ENCODE measurements at places on chromosomes 13 and 19.

DNA sequence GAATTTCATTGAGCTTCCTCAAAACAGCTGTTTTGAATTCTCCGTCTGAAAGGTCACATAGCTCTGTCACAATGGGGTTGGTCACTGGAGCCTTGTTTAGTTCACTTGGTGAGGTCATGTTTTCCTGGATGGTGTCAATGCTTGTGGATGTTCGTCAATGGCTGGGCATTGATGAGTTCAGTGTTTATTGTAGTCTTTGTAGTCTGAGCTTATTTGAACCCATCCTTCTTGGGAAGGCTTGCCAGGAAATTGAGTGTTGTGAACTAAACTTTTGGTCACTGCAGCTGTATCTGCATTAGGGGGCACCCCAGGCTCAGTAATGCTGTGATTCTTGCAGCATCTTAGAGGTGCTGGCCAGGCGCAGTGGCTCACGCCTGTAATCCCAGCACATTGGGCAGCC, 22.0 kb downstream of the BLOC1S3 start:
- no peak for DNase-seq

- DNase-seq, result no peak
Measured at GRCh38 chr13:73972545-73972944, 161.7 kb downstream of the KLF12 start.

DNA sequence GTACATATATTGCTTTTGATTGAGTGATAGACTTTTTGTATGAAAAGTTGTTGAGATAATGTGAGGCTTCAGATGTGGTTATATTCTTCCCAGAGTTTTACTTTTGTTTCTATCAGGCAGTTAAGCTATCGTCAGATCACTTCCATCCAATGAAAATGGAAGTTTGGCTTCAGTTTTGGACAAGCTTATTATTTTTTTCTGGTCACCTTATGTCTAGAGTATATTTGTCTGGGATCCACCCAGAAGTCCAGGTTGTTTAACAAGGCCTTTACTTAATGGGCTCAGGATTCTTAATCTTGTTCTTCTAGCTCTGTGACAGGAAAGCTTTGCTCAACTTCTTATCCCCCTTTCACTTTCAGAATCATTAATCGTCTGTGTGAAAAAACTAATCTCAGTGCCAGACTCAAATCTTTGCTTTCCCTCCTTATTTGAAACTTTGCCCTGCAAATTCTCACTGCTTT, 150.9 kb downstream of the PDS5B start:
- no peak for DNase-seq

GRCh38 chr13:94984958-94985357, 272.6 kb upstream of the SOX21 start:
- no peak for DNase-seq

DNA sequence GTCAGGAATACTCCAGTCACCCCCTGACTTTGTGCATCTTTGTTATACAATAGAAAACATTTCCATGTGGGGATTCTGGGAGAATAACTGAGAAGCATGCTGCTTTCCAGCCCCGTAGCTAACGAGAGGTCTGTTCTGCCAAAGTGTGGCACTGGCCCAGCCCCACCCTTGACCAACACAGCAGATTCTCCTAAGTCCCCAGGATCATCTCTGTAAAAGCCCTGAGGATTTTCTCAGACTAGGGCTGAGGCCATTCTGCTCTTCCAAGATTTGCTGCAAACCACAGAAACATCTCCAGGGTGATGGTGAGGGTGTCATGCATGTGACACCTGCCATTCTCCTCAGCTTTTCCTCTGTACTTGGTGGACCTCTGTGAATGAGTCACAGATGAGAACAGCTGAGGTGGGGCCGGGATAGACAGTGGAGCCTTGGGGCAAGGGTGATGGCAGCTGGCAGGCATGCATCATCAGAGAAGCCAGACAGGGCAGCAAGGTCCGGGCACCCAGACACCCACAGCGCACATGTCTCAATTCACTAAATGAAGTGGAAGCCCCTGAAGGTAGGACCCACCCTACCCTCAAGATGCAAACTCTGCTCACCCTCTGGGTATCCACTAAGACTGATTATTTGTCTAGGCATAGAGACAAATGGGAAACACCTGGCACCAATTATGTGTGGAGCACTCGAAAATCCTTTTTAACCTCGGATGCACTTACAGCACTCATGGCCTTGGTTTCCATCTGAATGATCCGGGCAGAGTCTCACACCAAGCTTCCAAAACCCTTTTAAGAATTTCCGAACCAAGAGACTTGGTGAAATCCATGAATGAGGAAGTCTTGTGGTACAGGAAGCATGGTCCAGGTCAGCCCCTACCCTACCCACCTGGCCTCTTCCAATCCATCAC, 20.1 kb upstream of the DOCK9 start:
- DNase-seq, result no peak

GRCh38 chr19:5308451-5309437, 31.9 kb downstream of the PTPRS start:
- DNase-seq, result no peak

GRCh38 chr19:51514866-51515481, 13.4 kb upstream of the SIGLEC12 start:
- no peak for DNase-seq

DNA sequence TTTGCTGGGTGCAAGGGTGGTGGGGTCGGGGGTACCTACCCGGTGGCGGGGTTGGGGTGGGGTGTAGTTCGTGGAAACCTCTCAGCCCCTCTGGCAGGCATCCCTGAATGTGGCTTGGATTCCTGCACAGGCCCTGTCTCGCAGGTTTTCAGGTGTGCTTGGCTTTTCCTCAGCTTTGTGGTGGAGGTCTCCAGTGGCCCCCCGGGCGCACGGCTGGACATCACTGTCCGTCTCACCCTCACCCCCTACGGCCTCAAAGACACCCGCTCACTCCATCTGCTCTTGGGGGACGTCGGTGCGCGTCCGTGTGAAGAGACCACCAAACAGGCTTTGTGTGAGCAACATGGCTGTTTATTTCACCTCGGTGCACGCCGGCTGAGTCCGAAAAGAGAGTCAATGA, 44.3 kb downstream of the ZNF146 start:
- DNase-seq, result no peak

- no peak for DNase-seq
Measured at GRCh38 chr13:105937451-105937850, 598.0 kb downstream of the EFNB2 start.

- no peak for DNase-seq
Measured at GRCh38 chr19:48746738-48747575, at the start of gene IZUMO1. Gene IZUMO1, minus strand, starts transcription at chr19:48746909. Its CDS starts 1,050 bp downstream, at chr19:48745859.

- DNase-seq, result no peak
Measured at GRCh38 chr19:58037927-58038687, 4.3 kb downstream of the ZSCAN1 start.

GRCh38 chr19:20066861-20067260, 10.9 kb upstream of the ZNF90 start:
- DNase-seq, result no peak

GRCh38 chr19:14091813-14092462, 1.4 kb upstream of the SAMD1 start:
- no peak for DNase-seq

DNA sequence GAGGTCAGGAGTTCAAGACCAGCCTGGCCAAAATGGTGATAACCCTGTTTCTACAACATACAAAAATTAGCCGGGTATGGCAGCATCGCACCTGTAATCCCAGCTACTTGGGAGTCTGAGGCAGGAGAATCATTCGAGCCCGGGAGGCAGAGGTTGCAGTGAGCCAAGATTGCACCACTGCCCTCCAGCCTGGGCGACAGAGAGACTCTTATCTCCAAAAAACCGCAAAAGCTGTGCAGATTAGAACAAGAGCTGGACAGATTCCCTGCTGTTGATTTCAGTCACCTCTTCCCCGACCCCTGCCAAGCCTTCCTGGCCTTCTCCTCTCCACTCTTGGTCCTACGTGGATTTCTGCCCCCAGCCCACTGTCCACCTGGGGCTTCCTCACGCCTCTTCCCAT, 8.3 kb downstream of the CAMSAP3 start:
- no peak for DNase-seq

- no peak for DNase-seq
Measured at GRCh38 chr19:50835785-50836542, 2.6 kb upstream of the KLK15 start.

GRCh38 chr19:28471731-28472510, 741.0 kb downstream of the UQCRFS1 start:
- DNase-seq, result no peak

GRCh38 chr13:71864986-71865873, 1.8 kb downstream of the DACH1 start:
- no peak for DNase-seq
